Stimulated activated CD8-positive, alpha-beta memory T cell treated with anti-CD3 and anti-CD28 coated beads, Interleukin-7, amount 100 ng/mL, for 1 hour (primary cell): ENCODE measurements at places on chromosomes 2 and 18.

DNA sequence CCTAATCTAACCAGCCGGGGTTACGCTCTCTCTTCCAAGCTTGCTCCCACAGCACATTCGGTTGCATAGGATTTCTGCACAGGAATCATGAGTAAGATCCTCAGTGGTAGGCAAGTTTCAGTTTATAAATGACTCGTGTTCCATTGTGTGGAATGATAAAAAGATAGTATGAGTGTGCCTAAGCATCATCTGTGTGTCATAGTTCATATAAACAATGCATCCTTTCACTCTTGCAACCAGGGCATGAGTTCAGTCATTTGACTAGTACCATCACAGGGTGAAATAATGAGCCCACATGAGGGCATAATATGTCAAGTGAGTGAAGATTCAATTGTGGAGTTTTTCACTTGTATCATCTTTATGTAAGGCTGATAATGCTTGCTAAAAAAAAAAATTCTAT, 417.1 kb upstream of the CDH2 start:
- no peak for DNase-seq

DNA sequence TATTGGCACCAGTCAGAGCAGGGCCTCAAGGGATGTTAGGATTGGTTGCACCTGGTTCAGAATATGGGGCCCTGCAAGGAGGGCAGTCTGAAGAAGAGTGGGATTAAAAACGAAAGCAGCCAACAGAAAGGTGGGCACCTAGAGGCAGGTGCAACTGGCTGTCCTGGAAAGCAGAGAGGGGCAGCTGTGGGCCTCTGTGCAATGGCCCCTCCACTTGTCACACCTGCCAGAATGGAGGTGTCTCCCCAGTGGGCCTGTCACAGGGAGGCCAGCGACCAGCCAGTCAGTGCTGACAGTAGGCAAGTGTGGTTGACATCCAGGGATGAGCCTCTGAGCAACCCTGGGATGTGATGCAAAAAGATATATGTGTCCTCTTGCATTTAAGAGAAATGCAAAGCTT, 37.7 kb downstream of the INPP4A start:
- DNase-seq, result no peak

DNA sequence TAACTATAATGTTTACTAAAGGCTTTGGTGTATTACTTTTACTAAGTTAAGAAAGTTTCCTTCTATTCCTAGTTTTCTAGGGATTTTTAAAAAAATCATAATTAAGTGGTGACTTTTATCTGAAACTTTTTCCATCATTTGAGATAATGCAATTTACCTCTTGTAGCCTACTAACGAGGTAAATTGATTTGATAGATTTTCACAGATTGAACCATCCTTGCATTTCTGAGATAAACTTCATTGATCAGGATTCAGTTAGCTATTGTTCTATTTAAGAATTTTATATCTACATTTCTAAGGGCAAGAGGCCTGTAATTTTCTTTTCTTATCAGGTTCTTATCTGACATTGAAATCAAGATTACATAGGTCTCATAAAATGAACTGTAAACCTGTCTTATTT, 178.1 kb downstream of the MIB1 start:
- no peak for DNase-seq

DNA sequence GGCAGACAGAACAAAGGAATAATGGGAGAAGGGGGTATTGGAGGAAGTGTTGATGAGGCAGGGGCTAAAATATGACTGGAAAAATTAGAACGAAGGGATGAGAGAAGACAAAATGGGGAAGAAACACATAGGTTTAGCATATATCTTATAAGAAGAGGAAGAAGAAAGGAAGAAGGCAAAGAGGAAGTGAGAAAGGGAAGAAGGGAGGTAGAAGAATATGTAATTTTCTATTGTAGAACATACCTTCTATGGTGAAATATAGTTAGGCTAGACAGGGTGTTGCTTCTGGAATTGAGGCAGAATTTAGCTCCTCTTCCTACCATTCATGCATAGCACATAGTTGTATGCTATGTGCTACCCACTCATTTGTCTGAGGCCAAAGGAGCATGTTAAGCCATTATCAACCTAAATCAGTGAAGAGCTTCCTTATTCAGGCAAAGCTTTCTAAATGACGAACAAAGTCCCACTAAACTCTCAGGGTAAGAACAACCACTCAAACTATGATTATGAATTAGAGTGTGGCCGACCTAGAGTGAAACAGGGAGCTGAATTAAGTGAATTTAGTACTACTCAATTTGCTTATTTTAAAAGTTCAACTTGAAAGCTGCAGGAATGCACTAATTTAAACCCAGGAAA, 180.9 kb upstream of the GALNT5 start:
- no peak for DNase-seq

DNA sequence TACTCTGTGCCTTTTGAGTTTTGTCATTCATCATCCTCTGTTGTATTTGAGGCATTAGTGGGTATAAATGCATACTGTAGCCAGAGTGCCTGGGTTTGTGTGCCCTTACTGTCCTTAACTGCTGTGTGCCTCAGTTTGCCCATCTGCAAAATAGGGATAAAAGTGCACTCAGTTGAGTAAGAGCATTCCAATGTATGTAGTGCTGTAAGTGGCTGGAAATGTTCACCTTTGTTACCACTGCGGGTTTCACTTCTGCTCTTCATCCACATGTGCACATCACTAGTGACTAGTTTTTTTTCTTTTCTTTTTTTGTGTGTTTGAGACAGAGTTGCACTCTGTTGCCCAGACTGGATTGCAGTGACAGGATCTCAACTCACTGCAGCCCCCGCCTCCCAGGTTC, 39.9 kb downstream of the PLEKHB2 start:
- no peak for DNase-seq

DNA sequence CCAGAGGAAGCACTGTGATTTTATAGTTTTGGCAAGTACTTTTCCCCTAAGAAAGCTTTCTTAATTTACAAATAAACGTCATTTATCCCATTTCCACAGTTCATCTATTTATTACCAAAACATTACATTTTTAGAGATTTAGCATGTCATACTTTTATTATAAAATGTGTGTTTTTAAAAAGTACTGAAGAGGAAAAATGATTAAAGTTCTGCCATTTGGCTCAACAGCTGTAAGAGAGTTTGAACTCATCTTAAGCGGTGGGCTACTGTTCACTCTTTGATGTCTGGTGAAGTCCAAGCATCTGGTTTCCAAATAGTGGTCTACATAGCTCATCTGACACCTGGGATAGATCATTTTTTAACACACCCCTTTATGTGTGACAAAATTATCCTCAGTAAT, 51.3 kb upstream of the TANC1 start:
- DNase-seq, result no peak

- no peak for DNase-seq
Observed at GRCh38 chr18:44579745-44580144, 100.9 kb upstream of the SETBP1 start.

GRCh38 chr2:148021886-148022285, 995 bp downstream of the MBD5 start:
- DNase-seq, result no peak

- no peak for DNase-seq
Observed at GRCh38 chr2:5706717-5707455, 14.7 kb downstream of the SOX11 start.

DNA sequence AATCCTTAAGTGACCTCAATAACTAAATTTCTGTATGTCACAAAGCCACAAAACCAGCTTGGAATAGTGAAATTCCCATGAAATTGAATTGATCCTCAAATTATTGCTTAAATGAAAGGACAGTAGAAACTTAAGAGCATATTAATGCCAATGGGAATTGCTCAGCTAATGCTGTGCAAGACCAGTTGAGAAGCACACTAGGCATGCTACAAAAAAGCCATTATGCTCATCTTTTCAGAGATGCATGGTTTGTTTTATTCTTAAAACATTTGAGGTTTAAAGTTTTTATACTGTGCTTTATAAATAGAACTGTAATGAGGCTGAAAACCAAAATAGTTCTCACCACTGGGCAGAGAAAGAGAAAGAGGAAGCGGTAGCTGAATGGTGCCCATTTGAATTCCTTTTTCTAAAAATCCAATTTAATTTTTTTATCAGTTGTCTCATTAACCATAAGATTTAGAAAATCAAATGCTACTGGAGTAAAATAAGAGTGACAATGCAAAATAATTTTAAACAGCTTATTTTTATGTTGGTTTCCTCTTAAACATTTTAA, 98.6 kb downstream of the LNPK start:
- DNase-seq, result no peak

GRCh38 chr18:12998332-12999060, 7.3 kb downstream of the CEP192 start:
- DNase-seq, result no peak

GRCh38 chr2:180450841-180451240, 443.7 kb upstream of the CWC22 start:
- no peak for DNase-seq

GRCh38 chr2:199144036-199144435, 313.7 kb downstream of the SATB2 start:
- no peak for DNase-seq

DNA sequence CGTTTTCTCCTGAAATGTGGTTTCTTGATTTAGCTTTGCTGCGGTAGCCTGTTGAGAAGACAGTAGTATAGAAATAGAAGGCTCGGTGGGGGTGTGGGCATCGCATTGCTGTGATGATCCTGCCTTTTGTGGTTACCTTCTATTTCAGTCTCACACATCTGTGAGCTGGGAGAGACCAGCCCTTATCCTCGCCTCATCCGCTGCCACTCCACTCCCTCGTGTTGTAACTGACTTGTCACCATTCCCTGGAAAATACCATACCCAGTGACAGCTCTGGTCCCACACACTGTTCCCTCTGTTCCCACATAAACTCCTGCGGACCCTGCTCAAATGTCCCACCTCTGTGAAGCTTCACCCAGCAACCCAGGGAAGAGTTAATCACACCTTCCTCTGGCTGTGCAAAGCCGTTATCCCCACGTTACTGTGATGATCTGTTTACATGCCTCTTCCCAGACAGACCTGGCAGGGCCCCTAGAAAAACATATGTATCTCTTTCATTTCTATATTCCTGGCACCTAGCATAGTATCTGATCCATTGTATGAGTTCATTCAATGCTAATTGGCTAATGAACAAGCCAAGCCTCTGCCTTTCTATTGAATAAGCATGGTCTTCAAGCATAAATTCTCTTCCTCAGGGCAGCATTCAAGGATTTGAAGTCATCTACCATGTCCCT, 114.6 kb downstream of the MAPK4 start:
- no peak for DNase-seq

GRCh38 chr2:37366773-37367172, 22.3 kb downstream of the QPCT start:
- no peak for DNase-seq

GRCh38 chr2:145584353-145584752, 1064.4 kb upstream of the ZEB2 start:
- no peak for DNase-seq

DNA sequence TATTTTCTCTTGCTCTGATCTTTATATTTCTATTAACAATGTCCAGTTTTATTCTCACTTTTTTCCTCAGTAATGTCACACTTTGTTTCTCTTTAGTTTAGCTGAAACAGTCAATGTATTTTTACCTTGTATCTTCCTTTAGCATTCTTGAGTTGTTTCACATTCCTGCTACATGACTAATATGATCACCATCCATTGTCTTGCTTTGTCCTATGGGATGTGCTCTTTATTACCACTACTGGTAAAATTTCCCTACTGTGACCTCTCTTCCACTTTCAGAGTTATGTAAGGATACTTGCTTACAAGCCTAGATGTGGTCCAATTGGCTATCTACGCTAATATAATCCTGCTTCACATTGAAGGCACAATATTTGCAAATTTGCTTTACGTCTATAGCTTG, 457.9 kb downstream of the PIK3C3 start:
- DNase-seq, result no peak

- no peak for DNase-seq
Observed at GRCh38 chr2:27808418-27808817, 36.9 kb downstream of the MRPL33 start.

DNA sequence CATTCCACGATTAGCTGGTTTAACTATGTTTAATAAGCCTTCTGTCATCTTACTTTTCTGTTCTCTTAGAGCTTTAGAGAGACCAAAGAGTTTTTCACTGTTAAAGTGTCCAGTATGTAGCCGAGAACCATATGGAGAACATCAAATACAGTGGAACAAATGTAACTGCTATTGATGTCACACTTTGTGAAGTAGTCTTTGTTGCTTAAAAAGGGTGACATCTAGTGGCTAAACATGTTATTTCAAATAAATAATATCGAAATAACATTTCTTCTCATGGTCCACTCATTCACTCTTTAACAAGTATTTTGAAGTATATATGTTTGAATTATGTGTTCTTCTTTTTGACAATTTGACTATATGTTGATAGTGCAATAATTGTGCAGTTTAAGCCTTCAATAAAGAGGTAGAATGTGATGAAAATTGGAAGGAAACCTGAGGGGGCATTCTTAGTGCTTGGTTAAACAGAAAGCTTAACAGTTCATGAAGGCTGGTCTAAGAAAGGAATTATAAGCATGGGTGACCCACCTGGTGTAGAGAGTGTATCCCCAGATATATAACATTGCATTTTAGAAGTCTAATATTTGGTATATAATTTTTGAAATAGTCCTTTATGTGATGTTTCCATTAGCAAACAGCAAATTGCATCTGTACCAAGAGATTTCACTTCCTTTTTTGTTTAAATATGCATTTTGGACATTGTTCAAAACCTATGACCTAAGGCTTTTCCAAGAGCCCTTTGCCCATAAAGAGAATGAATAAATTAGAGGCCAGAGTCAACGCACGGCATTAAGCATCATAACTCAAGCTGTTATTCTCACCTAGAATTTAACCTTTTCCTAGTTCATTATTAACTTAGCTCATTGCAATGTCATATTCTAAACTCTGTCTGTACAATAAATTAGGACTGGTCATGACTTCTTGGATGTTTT, 112.1 kb downstream of the KYNU start:
- DNase-seq, result no peak

DNA sequence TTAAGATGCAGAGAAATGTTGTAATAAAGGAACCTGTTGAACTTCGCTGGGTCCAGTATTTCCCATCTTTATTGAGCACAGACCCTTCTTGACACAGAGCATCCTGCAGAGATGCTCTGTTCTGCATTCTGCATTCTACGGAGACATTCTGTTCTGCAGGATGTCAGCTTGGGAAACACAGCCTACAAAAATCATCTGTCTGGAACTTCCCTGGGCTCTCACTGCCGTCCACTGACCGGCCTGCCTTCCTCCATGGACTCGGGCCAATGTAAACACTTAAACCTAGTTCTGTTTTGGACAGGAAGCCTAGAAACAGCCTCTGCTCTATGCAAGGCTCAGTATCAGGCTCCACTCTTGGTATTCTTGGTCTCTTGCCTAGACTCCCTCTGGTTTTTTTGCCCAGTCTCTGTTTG, 90.0 kb upstream of the PPP1CB start:
- no peak for DNase-seq

- DNase-seq, result no peak
Observed at GRCh38 chr2:238079874-238080327, 19.1 kb downstream of the SCLY start.

DNA sequence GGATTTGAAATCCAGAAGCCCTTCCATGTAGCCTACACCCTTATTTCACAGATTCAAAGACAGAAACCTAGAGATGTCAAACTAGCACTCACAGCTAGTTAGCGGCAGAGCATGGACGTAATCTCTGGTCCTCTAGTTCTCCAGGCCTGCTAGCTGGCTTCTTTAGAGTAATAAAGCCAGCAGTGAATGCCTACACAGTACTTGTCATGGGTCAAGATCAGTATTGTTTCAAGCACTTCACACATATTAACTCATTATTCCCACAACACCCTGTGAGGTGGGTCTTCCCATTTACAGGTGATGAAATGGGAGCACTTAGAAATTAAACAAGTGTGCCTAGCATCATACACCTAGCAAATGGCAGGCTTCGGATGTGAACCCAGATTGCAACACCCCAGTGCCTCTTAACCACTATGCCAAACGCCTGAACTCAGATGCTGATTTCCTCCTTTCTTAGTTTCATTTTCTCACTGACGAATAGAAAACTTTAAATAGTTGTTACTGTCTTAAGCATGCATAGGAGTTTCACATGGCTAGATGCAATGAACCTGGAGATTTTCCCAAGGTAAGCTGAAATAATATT, 14.5 kb upstream of the ZBTB14 start:
- no peak for DNase-seq
